ENCODE measurements at places on chromosomes 5 and 9. TPM values are rescaled to one million over a fixed set of nuclear protein-coding genes. Genes with fewer than 3 reads are reported as not detected.

Gene CAAP1
- total RNA-seq: 23.0 TPM

Gene ELAVL2
- total RNA-seq: under 0.01 TPM

Gene CTXN3
- not detected for total RNA-seq

Gene PKD2L2
- total RNA-seq: not detected

Gene SEMA4D
- 0.62 TPM for total RNA-seq

Gene LCP2
- 0.25 TPM for total RNA-seq

Gene NIPAL4
- 0.87 TPM for total RNA-seq

Gene TMEM215
- not detected for total RNA-seq

Gene TAF11L14
- not detected for total RNA-seq

Gene SOHLH1
- total RNA-seq: not detected
